ENCODE measurements at places on chromosomes 1 and 21.
A peak's percentile ranks its signal among the peaks of the same experiment; 100 is the strongest.

DNA sequence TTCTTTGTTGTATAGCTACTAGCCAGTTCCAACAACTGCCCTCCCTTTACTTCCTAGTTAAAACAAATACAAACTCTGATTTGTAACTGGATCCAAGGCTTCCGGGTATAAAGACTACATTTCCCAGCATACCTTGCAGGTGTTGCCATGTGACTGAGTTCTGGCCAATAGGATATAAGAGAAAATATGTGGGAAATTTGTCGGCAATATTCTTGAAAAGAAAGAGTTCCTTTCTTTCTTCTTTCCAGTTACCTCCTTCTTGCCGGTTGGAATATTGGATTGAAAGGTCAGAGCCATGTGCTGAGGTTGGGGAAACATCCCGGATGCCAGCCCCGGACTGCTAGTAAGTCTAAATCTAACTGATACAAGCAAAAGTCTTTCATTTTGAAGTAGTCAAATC, 23.0 kb upstream of the ZBTB40 start:
- no peak for DNase-seq

DNA sequence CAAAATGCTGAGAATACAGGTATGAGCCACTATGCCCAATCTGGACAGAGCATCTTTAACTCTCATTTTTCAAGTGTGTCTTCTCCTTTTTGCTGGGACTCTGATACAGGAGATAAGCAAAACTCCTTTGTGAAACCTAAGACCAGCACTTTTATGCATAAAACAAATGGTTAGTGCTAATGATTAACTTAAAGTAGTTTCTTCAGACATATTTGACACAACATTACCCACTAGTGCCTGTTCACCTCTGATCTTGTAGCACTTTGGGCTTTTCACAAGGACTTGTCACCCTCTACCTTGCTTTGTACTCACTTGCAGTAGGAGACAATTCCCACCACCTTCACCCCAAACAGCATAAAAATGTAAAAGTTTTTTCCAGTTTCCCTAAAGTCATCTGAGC, 216.3 kb downstream of the RGS7 start:
- DNase-seq = no peak

- no peak for DNase-seq
Observed at GRCh38 chr1:165424454-165425216, 20.3 kb downstream of the RXRG start.

GRCh38 chr1:227943381-227944089, 4.2 kb downstream of the WNT9A start:
- no peak for DNase-seq

DNA sequence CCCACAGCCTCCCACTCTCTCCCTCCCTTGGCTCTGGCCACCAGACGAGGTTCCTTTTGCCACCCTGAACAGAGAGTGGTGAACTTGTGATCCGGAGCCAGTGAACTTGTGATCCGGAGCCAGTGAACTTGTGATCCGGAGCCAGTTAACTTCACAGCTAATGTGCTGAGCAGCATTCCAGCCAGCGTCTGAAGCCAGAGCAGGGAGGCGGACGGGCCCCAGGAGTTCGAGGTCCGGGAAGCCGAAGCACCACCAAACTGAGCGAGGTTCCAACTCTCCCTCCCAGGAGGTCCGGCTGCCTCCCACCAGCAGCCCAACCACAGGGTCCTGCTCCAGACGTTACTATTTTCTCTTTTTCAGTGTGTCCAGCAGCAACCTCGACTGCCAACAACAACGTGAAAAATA, 85.8 kb downstream of the SYF2 start:
- DNase-seq = no peak

- no peak for DNase-seq
Observed at GRCh38 chr1:21891621-21892479, 45.3 kb downstream of the HSPG2 start.

- DNase-seq = no peak
Observed at GRCh38 chr1:158706096-158706495, 5.6 kb upstream of the OR6K2 start.

DNA sequence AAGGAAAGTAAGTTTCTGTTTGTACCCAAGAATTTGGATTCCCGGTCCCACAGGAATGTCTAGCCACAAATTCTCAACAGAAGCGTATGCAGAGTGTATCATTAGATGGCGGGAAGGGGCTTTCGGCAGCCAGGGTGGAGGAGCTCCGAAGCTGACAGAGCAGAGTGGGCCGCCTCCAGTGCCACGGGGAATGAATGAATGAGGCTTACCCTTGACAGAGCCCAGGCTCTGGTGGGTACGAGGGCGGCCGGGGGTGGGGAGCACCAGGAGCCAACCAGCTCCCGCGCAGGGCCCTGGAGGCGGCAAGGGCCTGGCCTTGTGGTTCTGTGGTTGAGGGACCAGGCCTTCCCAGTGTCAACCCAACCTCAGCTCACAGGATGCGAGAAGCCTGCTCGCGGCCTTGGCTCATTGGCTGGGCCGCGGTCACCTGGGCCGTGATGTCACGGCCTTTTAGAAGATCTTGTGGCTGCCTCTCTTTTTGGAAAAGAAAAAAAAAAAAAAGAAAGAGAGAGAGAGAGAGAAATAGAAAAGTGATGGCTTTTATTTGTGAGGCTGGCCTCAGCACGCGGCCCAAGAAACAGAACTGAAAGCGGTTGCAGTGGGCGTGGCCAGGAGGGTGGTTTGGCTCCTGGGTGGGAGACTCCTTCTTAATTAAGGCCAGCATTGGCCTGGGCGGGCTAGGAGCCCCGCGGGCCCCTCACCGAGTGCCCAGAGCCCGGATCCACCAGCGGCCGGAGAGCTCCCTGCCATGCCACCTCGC, 34.9 kb upstream of the RUNX3 start:
- peak; percentile 90 for DNase-seq

- DNase-seq = no peak
Observed at GRCh38 chr1:33036051-33036525, 595 bp downstream of the AK2 start.

GRCh38 chr1:173122958-173123852, 72.5 kb upstream of the TNFSF18 start:
- no peak for DNase-seq

- DNase-seq = peak; percentile 33
Observed at GRCh38 chr1:209674957-209675564, at the start of gene G0S2. Gene G0S2, plus strand, starts transcription at chr1:209675412. Its CDS starts 273 bp downstream, at chr1:209675685.

DNA sequence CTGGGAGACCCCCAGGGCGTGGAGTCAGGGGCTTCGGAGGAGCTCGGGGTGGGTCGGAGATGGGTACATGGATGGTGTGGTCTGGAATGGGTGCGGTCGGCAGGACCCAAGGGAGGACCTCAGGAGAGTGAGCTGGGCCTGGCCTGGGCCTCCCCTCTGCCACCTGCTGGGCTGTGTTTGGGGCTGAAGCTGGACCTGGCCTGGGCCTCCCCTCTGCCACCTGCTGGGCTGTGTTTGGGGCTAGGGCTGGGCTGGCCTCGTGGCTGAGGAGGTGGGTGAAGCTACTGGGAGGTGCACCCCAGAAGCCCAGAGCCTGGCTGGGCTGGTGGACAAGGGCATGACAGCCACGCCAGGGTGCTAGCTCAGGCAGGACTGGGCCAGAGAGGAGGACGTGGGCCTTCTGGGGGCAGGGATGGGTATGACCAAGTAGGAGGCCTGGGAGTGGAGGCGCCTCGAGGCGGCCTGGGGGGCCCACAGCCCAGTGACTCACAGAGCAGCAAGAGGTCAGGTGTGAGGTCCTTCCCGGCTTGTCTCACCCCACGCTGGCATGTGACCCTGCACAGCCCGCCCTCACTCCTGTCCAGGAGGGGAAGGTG, 14.5 kb downstream of the SAMD11 start:
- no peak for DNase-seq

GRCh38 chr1:150021191-150021694, 10.7 kb upstream of the OTUD7B start:
- no peak for DNase-seq

- no peak for DNase-seq
Observed at GRCh38 chr1:28507247-28507645, 1.4 kb downstream of the RCC1 start.

DNA sequence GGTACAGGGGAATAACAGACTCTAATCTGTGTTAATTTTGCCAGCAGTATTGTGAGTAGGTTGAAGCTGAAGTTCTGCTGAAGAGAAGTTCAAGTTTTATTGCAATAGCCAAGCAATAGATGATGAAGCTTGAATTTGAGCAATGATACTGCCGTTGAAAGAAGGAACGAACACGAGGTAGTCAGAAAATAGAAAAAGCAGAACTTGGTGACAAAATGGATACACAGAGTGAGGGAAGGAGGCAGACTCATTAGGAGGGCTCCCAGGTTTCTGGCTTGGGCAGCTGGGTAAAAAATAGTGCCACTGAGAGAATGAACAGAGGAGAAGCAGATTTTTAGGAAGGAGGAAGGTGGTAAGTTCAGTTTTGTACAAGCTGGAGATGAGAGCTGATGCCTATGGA, 22.3 kb upstream of the AGO1 start:
- no peak for DNase-seq

GRCh38 chr1:219782311-219782710, 146.0 kb downstream of the SLC30A10 start:
- no peak for DNase-seq

- DNase-seq = no peak
Observed at GRCh38 chr1:218613105-218613504, 268.0 kb downstream of the TGFB2 start.

DNA sequence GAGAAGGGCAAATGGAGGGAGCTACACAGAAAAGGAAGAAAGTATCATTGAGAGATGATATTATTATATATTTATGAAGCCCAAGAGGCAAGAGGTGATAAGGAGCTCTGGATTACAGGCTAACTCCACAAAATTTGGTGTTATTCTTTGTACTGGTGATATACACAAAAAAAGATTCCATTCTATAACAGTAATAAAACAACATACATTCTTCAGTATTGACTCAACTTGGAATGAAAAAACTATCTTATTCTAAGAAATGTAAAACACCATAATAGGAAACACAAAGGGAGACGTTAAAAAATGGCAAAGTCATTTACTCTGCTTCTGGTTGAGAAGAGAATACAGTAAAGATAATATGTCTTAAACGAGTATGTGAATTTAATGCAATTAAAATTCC, 99.4 kb downstream of the TEX35 start:
- DNase-seq = no peak

GRCh38 chr1:240201931-240202330, 110.2 kb downstream of the FMN2 start:
- no peak for DNase-seq

DNA sequence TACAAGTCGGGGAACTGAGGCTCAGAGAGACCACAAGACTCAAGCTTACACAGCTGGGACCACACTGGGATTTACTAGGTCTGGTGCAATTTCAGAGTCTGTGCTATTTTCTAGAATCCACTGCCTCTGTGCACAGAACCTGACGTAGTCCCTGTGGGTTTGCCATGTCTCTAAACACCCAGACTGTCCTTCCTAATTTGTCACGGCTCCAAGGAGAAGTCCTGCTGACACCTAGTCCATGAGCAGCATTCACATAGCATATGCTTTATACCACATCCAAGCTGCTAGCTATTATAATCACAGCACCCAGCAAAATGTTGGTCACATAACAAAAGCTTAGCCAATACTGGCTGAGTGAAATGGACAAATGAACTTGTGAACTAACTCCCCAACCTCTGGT, 79.0 kb upstream of the HMGB4 start:
- no peak for DNase-seq

- no peak for DNase-seq
Observed at GRCh38 chr1:47587891-47588582, 150.2 kb downstream of the FOXD2 start.

- no peak for DNase-seq
Observed at GRCh38 chr1:39995973-39996393, 41.0 kb downstream of the MFSD2A start.

DNA sequence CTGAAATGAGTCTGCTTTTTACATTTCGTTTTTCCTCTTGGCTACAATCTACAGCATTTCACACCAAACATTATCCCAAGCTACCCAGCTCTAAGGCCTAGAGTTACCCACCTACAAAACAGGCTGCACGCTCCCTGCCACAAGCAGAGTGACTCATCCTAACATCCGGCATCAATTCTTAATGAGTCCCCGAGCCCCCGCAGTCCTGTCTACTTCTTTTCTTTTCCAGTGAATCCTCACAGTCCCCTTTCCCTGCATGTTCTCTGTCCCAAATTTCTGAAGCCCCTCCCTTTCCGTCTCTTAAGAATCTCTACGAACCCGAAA, 650 bp downstream of the PCNX2 start:
- peak; percentile 43 for DNase-seq

GRCh38 chr1:227729881-227730629, 5.0 kb downstream of the JMJD4 start:
- DNase-seq = no peak

- no peak for DNase-seq
Observed at GRCh38 chr1:32825181-32825580, 7.7 kb downstream of the S100PBP start.

DNA sequence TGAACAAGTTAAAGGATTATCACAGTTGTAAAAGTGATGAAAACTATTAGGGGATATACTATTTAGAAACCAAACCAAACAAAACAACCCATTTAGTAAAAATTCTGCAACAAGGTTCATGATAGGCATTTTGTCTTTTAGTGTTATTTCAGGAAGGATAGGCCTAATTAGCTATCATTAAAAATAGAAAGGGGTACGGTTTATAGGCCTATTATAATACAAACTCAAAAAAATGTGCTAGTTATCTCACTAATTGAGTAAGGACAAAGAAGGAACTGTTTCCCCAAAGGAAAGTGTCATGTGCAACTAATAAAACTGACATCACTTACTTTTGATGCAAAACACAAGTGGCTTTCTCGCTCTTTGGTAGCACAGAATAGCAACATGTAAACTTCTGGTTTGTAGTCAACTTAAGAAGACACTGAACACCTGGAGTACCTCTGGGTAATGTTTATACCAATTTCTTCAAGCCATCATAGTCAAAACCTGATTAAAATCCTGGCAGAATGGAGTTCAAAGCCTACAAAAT, 28.5 kb downstream of the SLC16A1 start:
- DNase-seq = no peak

DNA sequence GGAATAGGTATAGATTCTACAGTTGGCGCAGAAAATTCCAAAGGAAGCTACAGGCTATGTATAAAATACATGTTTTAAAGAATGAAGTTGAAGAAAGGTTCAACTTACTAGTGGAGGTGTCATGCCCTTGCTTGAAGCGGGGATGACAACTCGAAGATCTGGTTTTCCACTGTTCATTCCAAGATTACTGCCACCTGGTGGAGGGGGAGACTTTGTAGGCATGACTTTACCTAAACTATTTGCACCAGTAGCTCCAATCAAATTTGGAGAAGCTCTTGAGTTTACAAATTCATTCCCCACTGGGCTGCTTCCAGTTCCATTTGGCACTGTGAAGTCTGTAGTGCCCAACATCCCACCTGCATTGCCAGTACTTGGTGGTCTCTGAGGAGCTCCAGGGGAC, 81.7 kb downstream of the AXDND1 start:
- no peak for DNase-seq

DNA sequence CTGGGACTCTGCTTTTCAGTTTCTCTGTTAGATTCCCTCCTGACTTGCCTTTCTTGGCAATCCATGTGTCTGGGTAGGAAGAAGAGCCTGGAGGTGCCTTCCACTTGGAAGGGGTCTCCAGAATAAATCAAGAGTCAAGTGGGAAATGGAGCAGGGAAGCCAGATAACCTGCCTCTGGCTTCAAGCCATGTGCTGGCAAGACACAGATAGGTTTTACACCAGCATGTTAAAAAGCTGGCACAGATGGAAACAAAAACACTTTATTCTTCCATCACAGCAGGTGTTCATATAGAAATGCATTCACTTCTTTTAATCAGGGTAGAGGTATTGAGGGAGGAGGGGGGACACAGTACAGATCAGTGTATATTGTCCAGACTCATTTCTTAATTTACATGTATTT, 356.9 kb upstream of the RUNX1 start:
- no peak for DNase-seq
